ENCODE measurements at places on chromosomes 3 and 15.
A peak's percentile ranks its signal among the peaks of the same experiment; 100 is the strongest.

DNA sequence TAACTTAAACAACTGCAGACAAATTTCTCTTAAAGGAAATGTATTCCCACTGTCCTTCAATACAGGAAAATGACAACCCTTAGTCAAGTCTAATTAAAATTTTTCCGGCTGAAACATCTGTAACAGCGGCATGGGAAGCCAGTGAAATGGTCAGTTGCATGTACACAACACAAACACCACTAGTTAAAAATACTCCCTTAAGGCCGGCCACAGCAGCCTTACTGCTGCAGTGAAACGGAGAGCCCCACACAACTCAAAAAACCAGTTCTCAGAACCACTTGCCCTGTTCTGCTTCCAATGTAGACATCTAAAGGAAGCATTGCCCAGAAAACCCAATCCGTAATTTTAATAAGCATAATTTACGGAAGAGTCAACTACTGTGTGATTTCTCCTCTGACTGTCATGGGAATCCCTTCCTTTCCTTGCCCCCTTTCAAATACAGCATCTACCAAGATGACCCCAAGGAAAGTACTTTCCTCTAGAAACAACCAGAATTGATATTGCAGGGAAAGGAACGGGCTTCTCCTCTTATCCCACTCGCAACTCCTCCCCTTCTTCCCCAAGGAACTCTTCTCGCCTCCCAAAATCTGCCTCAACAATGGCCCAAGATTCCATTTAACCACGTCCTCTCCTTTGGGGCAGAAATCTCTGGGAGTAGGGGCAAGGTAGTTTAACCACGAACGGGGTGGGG is 1.6 kb downstream of the FBN1 start:
- DNase-seq: no peak

DNA sequence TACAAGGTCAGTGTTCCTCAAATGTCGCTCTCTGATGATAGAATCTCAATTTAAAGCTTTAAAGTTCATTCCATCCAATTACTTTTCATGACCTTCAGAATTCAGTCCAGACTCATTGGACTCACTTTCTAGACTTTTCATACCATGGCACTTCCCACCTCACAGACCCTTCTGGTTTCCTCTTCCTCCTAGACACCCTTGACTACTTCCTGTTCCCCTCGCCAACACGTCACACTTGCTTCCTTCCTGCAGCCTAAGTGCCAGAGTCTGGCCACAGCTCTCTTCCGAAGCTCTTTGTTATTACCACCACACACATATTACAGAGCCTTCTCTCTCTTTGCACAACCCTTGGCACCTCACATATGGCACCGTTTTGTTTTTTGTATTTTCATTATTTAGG is 59.1 kb upstream of the UMPS start:
- DNase-seq: no peak

DNA sequence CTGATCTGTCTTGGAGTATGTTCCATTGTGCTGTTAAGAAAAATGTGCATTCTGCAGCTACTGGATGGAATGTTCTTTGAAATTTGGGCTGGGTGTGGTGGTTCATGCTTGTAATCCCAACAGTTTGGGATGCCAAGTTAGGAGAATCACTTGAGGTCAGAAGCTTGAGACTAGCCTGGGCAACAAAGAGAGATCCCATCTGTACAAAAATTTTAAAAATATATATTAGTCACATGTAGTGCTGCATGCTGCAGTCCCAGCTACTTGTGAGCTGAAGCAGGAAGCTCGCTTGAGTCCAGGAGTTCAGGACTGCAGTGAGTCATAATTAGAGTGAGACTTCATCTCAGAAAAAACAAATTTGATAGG is 62.8 kb upstream of the PLSCR4 start:
- DNase-seq: no peak

GRCh38 chr15:56891852-56892440 is 26.5 kb upstream of the TCF12 start:
- no peak for DNase-seq

- no peak for DNase-seq
These were observed 6.7 kb downstream of the CCDC9B start for GRCh38 chr15:40333922-40334492.

DNA sequence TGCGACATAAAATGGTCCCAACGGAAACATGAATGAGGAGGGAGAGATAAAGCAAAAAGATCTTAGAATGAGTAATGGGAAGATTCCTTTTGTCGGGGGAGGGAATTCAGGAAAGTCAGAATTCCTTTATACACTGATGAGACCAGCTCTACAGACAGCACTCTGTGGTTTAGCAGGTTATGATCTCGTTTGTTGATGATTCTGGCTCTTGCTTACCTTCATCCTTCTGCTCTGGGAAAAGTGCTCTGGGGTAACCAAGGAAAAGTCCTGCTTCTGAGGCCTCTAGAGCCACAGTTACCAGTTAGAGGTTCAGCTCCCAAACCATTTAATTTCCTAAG is 150.7 kb upstream of the NR2E3 start:
- no peak for DNase-seq

DNA sequence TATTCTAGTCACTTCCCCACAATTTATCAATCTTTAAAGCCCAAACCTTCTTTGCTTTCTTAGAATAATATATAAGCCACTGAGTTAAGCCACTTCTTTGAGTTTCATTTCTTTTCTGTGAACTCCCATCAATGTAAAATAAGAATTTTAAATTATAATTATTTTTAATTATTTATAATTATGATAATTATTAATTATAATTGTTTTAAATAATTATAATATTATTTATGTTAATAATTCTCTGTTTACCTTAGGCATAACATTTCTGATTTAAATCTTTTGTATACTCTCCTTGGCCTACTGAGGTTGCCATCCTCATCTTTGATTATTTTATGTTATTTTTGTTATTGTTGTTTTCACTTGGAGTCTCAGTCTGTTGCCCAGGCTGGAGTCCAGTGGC is 644.2 kb downstream of the ROBO2 start:
- DNase-seq: no peak

DNA sequence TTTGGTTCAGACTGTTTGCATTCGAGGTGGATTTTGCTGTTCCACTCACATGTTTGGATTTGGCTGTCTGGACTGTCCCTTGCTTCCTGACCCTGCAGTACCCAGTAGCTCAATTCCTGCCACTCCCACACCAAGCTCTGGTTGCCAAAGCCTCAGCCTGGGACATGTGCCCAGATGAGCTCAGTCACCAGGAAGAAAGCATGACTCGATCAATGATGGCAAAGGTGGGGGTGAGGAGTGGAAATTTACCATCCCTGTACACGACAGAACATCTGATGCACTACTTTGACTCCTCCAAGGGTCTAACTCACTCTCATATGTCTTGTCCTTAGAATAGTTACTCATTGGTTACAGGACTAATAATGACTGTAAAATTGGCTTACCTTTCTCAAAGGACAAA is 45.2 kb downstream of the ZNF385D start:
- DNase-seq: no peak

DNA sequence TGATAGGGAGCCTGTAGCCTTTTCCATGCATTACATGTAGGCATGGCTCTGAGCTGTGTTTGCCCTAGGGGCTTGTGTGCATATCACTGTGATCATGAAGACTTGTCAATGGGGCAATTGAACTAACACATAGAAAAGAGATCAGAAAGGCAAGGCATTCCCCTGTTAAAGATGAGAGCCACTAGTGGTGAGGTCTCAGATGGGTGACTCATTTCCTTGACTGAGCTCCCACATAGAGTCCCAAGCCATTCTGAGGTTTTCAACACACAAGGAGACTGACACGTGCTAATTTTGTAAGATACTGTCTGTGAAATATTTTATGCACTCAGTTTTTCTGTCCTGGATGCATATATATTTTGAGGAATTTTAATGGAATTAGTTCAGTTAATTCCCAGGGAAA is 53.8 kb downstream of the SAMMSON start:
- no peak for DNase-seq

DNA sequence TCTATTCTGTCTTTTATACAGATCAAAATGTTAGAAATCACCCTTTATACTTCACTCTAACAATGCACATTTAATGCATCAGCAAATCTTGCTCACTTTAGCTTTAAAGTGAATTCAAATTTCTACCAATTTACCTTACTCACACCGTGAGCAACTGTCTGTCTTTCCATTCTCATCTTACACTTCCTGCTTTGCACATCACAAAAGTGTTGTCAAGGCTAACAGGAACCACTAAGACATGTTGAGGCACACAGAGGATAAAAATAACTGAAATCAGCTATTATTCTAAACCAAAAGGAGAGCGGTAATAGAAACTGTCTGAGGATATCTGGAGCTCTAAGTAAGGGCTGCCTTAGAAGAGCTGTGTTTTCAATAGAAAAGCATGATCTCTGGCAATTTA is 519.9 kb downstream of the ZBBX start:
- no peak for DNase-seq

DNA sequence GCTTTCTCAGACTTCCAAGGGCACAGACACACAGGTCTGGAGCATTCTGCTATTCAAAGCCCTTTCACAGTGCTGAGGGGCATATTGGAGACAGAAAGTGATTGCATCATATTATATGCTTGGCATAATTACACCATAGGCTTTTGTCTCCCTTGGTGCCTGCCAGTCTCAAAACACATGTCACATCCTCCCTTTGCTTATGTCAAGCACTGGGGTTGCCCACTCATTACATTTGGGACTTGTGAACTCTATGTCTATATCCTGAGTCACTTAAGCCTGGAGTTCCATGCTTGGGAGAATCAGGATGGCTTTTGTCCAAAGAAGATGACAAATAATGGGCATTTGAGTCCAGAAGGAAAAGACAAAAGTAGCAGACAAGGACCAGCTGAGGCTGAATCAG is 12.3 kb upstream of the PDZRN3 start:
- peak; percentile 47 for DNase-seq

- DNase-seq: no peak
These were observed 8.3 kb upstream of the LMOD3 start for GRCh38 chr3:69130689-69131088.

DNA sequence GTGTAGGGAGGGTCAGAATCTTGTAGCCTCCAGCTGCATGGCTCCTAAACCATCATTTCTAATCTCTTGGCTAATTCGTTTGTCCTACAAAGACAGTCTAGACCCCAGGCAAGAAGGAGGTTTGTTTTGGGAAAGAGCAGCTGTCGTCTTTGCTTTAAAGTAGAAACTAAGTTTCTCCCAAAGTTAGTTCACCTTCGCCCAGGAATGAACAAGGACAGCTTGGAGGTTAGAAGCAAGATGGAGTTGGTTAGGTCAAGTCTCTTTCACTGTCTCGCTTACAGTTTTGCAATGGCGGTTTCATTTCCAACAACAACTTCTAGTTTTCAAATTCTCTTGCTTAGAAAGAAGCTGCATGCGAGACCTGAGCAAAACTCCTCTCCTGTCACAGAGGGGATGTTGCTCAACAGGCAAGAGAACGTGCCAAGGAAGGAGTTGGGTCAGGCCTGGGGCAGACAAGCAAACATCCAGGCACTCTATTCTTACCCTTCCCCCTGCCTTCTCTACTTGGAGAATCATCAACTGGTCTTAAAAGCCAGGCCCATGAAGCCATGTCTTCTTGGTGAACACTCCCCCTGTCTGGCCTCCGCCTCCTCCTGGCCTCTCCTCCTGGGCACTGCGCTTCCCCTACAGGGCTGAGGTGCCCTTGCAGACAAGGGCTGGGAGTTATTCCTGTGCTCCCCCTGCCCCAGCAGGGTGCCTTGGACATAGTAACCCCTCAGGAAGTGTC is 57.6 kb downstream of the TMEM44 start:
- DNase-seq: no peak

- DNase-seq: no peak
These were observed 936.1 kb upstream of the NR2F2 start for GRCh38 chr15:95394186-95395067.

DNA sequence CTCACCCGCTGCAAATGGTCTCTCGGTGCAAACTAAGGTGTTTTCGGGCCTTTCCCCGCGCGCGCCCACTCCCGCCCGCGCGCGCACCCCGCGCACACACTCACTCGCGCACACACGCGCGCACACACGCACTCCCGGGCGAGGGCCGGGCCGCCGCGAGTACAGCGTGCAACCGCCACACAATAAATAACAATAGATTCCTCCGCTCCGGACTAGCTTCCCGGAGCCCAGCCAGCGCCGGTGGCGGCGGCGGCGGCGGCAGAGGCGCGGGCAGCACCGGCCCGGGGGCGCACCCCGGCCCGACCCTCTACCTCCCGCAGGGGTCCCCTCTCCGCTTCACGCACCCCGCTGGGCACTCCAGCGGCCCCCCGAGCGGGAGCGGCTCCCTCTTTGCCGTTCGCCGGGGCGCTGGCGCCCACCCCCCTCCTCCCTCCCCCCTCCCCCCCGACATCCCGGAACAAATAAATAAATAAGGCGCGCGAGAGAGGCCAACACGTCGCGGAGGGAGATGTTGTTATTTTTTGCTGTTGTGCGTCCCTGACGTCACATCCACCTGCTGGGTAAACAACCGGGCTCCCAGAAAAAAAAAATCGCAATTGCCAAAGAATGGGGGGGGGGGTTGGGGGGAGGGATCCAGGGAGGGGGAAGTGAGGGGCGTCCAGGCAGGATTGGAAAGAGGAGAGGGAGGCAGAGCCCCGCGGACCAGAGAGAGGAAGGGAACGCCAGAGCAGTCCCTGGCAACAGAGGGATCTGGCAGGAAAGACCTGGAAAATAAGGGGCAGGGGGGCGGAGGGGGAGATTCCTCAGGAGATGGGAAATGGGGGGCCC is at the start of gene FOXP1:
FOXP1 (minus strand) TSS at position 163 of the 828 bp plus-strand sequence. CDS start 385,347 bp downstream, outside the sequence.
- peak; percentile 66 for DNase-seq

- DNase-seq: peak; percentile 68
These were observed 808 bp downstream of the BCL6 start for GRCh38 chr3:187744169-187745151.

- peak; percentile 88 for DNase-seq
These were observed 104.4 kb upstream of the RBMS3 start for GRCh38 chr3:29176501-29176900.

- DNase-seq: no peak
These were observed 21.0 kb downstream of the PDZRN3 start for GRCh38 chr3:73603762-73604171.

DNA sequence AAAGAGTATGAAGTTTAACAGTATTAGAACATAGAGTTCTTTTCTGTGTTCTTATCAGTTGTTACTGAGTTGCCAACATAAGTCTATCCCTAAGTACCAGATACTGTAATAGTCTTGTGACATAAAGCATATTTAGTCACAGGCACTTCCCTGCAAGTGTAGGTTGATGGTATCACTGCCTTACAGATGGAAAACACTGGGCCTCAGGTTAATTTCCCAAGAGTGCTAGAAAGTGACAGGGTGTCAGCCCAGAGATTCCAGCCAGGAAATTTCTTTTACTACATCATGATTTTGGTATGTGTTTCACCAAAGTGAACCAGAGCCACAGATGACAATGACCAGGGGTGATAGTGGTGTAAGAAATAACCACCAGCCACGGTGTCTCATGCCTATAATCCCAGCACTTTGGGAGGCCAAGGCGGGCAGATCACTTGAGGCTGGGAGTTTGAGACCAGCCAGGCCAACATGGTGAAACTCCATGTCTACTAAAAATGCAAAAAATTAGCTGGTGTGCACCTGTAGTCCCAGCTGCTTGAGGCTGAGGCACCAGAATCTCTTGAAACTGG is 3.2 kb downstream of the EIF1B start:
- no peak for DNase-seq
